Activated T-cell treated with anti-CD3 and anti-CD28 coated beads, Interleukin-2, amount 50 U/mL, for 72 hours (primary cell): ENCODE measurements at places on chromosomes 3 and 15.

DNA sequence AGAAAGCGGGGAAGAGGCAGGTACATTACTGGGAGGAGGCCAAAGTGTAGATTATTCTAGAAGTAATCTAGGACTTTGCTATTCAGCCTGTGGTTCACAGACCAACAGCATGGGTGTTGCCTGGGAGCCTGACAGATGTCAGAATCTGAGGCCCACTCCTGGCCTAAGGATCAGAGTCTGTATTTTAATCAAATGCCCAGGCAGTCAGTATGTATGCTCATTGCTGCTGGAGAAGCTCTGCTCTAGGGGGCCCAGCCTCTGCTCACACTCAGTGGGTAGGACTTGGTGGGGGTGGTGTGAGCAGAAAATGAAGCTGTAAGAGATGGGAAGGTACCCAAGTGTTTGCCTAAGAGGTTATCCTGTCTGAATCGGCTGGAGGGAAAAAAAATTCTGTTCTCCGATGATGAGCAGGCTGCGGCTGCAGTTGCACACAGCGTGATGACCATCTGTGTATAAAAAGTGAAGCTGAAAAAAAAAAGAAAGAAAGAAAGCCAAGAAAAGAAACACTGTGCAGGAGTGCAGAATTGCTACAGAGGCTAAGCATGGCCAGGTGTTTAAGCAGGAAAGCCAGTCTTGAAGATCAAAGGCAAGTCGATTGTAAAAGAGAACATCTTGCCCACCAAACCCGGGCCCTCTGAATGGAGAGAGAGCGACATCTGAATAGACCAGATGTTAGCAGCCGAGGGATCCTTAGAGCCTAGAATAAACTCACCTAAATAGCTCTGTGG, 65.2 kb downstream of the EIF4E3 start:
- DNase-seq: no peak

GRCh38 chr15:86178845-86179244, 99.2 kb downstream of the AGBL1 start:
- no peak for DNase-seq

DNA sequence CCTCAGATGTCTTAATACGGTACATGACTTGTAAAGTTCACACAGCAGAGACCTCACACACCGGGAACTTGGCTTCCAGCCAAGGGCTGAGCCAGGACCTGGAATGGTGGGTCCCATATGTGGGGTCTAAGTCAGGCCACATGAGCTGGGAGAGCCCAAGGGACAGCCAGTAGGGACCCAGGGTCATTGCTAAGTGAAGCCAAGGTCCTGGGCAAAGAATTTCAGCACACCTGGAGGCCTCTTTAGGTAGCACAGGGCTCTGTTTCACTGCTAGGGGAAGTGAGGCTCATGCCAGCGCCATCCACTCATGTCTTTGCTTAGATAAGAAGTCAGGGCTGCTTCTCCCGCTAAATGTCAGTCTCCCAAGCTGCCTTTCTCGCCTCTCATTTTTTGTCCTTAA, 116.6 kb upstream of the TLE3 start:
- no peak for DNase-seq

- no peak for DNase-seq
These were observed 55.0 kb upstream of the CHD2 start for GRCh38 chr15:92845126-92845508.

GRCh38 chr3:138089091-138089490, 26.3 kb downstream of the DZIP1L start:
- DNase-seq: no peak

- no peak for DNase-seq
These were observed 25.0 kb upstream of the UACA start for GRCh38 chr15:70788114-70789049.

DNA sequence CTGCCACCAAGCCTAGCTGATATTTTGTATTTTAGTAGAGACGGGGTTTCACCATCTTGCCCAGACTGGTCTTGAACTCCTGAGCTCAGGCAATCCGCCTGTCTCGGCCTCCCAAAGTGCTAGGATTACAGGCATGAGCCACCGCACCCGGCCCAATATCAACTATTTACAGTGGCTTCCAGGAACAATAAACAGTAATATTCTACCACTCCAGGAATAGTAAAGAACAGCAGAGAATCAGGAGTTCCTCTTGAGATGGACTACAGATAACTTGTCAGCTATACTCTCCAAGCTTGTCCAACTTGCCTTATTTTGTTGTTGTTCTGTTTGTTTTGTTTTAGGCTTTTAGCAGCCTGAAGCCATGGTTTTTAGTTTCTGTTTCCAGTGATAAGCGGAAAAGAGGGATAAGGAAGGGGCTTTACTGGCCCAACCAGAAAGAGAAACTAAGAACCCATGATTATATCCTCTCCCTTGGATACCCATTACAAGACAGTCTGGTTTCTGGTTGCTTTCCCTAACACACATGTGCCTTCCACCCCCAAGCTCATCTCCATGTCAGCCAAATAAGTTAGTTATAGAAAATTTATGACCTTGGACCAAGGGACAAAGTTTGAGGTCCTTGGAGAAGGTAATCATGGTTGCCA, 36.7 kb downstream of the ARHGEF3 start:
- no peak for DNase-seq

DNA sequence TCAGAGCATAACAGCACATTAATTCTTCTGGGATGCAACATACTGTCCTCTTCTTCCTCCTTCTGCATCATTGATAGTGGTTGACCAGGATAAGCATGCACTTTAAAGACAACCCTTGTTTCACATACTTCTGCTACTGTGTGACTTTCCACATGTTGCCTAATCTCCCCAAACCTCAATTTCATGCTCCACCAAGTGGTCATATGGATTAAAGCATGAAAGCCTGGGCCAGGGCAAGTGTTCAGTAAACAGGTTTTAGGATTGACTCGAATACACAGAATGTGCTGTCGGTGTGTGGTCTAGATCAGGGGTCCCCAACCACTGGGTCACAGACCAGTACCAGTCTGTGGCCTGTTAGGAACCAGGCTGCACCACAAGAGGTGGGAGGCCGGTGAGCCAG, 22.5 kb upstream of the BFSP2 start:
- no peak for DNase-seq

GRCh38 chr15:42511007-42511391, 15.6 kb downstream of the SNAP23 start:
- DNase-seq: no peak

DNA sequence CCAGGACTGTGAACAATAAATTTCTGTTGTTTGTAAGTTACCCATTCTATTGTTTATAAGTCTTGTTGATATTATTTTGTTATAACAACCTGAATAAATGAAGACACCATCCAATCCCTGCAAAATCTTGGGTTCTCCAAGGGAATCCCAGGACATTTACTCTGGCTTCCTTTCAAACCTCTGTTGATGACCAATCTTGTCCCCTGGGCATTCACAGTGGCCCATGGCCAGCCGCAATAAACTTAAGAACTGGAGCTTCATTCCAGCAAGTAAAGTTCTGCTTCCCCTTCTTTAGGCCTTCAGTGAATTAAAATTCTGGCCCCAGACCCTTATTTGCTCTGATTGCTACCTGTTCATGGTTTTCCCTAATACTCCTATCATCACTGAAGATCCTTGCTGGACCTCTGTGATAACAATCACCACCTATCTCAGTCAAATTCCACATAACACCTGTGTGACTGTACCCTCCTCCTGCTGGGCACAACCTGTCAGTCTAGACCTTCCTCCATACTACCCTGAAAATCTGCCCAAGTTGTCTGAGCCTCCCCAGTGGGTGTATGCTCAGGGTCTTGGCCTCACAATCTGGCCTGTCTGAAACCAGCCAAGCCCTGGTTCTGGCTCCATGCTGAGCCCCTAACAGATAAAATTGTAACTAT, 153.1 kb downstream of the SEMA6D start:
- DNase-seq: no peak
